ENCODE measurements at places on chromosomes 12 and 14.

DNA sequence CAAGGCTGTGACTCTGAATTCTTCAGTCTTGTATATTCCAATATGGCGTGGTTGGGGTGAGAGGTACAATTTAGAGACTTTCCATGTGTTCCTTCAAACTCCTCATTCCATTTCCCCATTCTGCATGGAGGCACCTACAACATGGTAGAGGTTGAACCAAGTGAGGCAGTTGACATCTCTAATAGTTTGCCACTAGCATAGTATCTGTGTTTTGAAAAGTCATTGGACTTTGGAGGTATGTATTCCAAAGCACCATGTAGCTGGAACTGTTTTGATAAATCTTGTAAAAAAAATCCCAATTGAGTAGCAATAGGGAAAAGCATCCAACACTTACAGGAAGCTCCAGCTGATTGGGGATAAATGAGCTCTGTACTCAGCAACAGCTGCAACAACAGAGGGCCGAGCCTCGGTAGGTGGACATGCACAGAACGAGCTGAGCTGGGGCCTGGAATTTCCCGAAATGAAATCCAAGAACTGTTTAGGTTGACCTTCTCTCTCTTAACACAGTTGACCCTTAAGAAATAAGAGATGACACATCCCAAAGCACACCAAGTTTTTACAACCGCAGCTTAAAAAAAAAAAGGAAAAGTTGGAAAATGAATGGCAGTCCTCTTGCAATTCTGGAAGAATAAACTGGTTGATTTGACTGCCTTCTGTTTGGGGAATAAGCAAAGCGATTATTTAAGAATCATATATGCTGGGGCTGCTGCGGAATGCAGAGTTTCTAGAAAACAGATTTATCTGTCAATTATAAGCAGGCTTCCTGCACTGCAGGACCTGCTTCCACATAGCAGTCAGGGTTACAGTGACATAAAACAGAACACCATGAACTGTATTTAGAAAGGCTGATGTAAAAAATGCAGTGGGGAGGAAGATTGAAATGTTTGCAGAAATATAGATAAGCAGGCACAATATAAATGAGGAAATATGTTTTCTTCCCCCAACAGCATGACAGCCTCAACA, 194.6 kb upstream of the KRR1 start:
- peak; percentile 82 for DNase-seq

DNA sequence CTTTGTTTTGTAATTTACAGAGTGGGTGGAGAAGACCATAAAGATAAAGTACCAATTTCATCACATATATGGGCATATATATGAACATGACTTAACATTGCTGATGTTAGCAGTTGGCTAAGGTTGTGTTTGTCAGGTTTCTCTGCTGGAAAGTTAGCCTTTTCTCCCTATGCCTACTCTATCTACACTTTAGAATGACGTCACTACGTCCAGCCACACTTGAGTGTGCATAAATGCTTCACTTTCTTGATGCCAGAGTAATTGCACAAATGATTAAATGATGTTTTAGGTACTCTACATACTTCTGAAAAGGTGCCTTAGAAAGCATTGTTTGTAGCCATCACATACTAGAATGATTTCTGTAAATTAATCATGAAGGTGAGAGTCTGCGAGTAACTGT, 759.2 kb upstream of the MGAT4C start:
- no peak for DNase-seq

DNA sequence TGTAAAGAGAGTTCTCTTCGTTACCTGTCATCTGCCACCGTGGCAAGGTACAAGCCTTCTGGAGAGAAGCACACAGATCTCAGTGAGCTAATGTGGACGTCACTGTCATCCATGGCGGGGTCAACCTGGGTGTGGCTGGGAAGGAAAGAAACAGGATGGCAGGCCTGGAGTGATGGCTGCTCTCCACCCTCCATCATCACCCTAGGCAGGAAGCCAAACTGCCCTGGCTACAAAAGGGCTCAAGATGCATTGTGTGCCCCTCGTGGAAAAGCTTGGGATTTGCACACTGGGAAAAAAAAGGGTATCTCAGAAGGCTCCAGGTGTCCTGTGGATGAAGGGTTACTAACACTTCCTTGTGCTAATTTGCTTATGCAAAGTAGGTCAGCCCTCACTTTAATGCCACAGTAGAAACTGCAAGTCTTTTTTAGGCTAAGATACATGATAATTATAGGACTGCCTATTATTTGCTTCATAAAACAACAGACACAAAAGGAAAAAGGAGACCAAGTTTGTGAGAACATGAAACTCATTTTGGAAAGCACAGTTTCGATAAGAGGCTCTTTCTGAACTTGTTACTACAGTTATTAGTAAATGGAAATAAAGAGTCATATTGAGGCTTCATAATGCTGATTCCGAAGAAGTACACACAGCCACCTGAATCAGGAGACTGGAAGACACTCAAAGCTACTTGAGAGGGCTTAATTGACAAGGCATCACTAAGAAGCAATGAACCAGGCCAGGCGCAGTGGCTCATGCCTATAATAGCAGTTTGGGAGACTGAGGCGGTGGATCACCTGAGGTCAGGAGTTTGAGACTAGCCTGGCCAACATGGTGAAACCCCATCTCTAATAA, 18.9 kb downstream of the RFC5 start:
- peak; percentile 52 for DNase-seq

GRCh38 chr12:95551305-95551704, at the start of gene USP44:
TSS of gene USP44 (minus strand) at chr12:95551476. CDS start at chr12:95534256, 17,220 bp downstream.
- DNase-seq = no peak

GRCh38 chr12:44357494-44357893, 518.6 kb downstream of the NELL2 start:
- DNase-seq = no peak

DNA sequence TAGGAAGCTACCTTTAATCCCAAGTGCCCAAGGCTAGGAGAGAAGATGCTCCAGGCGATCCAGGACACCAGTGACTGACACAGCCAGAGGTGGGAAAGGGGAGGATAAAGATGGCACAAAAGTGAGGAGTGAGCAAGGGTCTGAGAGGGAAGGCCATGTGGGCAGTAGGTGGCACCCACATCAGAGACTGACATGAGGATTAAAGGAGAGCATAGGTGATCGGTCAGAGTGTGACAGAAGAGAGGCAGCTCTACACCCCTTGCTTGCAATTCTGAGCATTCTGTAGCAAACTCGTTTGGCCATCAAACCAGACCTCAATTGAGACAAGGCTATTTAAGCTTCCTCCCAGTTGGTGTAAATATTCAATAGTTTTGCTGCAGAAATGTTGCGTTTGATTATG, 724 bp upstream of the CD27 start:
- DNase-seq = no peak

GRCh38 chr14:74261288-74261687, 22.0 kb downstream of the VSX2 start:
- no peak for DNase-seq

DNA sequence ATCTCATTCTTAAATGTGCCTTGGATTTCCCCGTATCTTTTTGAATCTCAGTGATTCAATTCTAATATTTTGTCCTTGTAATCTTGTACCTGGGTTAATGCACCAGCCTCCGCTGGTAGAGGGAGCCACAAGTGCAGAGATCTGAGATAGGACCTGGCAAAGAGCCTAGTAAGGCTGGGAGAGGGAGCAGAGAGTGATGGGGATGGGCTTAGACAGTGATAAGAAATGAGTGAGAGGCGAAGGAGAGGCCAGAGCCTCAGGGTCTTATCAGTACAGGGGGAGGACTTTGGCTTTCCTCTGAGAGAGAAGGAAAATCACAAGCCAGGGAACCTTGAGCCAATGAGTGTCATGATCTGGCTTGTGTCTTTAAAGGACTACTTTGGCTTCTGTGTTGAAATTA, 30.5 kb upstream of the LMNTD1 start:
- no peak for DNase-seq

- DNase-seq = peak; percentile 40
Measured at GRCh38 chr12:132222096-132222807, 78.0 kb downstream of the NOC4L start.

GRCh38 chr14:75562489-75562888, 15.9 kb upstream of the FLVCR2 start:
- DNase-seq = no peak

DNA sequence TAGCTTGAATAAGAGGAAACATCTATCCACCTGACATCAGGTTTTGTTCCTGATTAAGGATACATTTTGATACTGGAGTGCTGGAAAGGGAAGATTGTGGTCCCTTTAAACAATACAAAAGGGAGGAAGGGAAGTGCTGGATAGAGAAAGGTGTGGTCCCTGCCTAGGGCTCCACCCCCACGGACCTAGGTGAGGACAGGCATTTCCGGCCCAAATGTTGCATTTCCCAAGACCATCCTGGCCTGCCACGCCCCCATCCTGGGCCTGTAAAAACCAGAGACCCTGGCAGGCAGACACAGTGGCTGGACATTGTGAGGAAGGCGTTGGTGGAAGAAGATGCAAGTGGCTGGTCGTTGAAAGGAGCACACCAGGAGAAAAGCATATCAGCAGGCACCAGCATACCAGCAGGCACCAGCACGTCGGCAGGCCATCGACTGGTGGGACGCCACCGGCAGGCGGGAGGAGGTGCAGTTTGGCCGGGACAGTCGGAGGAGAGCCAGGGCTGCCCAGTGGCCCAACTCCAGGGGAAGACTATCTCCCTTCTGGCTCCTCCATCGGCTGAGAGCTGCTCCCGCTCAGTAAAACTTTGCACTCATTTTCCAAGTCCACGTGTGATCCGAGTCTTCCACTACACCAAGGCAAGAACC, 53.2 kb upstream of the AMN1 start:
- no peak for DNase-seq

GRCh38 chr12:92088805-92089204, 56.8 kb downstream of the BTG1 start:
- DNase-seq = no peak

DNA sequence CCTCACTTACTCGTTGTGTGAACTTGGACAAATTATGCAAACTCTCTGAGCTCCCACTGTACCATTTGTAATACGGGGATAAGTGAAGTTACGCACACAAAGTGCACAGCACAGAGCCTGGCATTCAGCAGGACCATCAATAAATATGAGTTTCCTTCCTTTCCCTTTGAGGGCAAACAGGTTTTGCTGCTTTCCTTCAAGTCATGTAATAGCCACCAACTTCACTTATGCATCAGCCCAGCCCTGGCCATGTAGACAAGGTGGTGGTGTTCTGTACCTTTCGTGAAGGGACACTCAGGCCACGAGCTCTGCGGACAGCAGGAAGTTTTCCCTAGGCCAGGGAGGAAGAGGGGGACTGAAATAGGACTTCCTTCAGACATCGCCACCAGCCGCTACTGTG, 272.7 kb downstream of the CACNA1C start:
- DNase-seq = no peak

DNA sequence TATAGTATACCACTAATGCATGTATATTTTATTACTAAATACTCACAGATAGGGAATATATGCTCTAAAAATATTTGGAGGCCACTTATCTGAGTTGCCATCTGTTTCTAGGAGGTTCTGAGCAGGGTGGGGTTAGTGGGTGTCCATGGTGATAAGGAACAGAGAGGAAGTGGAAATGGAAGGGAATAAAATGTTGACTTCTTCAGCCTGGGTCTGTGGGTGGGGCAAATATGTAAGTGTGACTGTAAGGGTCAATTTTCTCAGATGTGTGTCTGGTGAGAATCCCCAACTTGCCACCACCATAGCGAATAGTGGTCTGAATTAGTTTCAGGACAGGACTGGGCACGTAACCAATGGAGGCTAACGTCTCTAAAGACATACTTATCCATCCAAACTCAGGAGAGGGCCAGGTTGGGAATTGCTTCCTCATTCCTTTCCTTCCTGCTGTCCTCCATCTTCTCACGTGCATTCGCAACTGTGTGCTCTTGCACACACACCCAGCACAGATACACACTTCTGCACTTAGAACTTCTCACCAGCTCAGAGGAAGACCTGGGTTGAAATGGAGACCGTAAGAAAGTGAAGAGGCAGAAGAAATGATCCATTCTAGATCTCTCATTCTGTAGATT, 54.2 kb upstream of the GZMB start:
- DNase-seq = no peak

DNA sequence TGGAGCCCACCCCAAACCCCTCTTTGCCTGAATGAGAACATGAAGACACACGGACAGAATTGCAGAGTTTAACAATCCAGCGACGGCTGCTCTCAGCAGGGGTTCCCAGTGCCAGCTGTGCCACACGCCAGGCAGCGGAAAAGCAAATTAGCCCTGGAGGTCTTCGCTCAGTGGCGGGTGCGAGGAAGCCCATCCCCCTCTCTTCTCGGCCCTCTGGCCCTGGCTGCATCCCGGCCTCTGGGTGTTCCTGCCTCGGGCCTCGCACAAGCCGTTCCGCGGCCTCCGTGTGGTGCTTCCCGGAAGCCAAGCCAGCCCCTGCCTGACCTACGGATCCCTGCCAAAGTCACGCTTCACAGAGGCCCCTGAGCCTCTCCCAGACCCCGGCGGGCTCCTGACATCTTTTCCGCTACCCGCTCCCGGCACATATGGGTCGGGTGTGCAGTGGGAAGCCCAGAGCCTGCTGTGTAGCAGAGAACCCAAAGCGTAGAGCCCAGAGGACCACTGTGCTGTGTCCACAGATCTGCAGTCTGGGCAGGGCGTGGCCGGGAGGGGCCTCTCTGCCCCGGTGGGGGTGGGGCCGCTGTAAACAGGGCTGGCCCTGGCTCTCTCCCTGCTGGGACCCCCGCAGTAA, 70.7 kb upstream of the GALNT9 start:
- no peak for DNase-seq

- no peak for DNase-seq
Measured at GRCh38 chr14:26845151-26845818, 247.5 kb upstream of the NOVA1 start.

GRCh38 chr12:115437061-115437567, 753.1 kb upstream of the TBX3 start:
- DNase-seq = no peak

GRCh38 chr14:96616161-96616721, 114.1 kb downstream of the PAPOLA start:
- DNase-seq = no peak

DNA sequence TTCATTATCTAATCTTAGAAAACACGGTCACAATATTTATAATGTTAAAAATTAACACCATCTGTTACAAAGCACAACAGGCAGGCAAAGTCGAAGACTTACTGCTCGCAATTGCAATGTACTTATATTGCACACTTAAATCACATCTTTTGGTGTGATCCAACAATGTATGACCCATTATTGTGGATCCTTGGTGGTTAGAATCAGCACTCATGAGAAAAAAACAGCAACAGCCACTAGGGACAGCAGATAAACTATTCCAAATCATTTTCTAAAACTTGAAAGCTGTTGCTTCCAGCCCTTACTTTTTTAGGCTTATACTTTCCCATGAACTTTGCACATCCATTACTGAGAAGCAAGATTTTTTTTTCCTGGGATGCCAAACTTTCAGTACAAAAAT, 20.4 kb downstream of the COX16 start:
- no peak for DNase-seq

DNA sequence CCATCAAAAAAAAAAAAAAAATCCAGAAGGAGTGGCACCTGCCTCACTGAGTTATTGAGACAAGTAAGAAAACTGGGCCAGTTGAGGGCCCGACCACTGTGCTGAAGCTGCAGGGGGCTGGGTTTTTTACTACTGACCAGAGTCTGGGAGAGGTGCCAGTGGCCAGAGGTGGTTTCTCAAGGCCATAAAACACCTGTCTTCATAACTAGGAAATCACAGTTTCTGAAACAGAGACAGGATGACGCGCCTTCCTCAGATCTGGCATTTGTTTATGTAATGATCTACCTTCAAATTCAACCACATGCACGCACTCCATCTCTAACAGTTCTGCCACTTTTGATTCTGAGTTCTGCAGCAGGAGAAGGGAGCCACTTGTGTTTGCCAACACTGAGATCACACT, 12.7 kb downstream of the TSPAN11 start:
- DNase-seq = peak; percentile 21

GRCh38 chr12:20572451-20572850, 122.7 kb upstream of the SLCO1C1 start:
- no peak for DNase-seq

- no peak for DNase-seq
Measured at GRCh38 chr12:116598311-116599284, 39.4 kb downstream of the MAP1LC3B2 start.
